Thoracic aorta (tissue), 2 donors: ENCODE measurements at places on chromosomes 13 and 19.

- DNase-seq = no peak
These were observed 55.4 kb downstream of the LRRC63 start for GRCh38 chr13:46267166-46267565.

DNA sequence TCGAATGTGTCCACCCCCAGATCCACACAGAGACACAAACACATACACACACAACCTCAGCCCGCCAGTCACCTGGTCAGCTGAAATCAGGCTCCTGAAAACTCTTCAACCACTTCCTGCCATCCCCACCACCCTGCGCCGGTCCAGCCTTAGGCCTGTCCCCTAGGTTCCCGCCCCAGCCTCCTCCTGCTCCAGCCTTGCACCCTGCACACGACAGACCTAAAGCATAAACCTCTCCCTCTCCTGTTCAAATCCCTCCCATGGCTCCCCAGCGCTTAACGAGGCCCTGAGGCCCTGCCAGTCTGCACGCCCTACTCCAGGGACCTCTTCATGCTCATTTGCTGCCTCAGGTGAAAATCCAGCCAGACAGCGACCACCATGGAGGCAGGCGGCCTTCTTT, 7.1 kb downstream of the PNMA8B start:
- no peak for DNase-seq

DNA sequence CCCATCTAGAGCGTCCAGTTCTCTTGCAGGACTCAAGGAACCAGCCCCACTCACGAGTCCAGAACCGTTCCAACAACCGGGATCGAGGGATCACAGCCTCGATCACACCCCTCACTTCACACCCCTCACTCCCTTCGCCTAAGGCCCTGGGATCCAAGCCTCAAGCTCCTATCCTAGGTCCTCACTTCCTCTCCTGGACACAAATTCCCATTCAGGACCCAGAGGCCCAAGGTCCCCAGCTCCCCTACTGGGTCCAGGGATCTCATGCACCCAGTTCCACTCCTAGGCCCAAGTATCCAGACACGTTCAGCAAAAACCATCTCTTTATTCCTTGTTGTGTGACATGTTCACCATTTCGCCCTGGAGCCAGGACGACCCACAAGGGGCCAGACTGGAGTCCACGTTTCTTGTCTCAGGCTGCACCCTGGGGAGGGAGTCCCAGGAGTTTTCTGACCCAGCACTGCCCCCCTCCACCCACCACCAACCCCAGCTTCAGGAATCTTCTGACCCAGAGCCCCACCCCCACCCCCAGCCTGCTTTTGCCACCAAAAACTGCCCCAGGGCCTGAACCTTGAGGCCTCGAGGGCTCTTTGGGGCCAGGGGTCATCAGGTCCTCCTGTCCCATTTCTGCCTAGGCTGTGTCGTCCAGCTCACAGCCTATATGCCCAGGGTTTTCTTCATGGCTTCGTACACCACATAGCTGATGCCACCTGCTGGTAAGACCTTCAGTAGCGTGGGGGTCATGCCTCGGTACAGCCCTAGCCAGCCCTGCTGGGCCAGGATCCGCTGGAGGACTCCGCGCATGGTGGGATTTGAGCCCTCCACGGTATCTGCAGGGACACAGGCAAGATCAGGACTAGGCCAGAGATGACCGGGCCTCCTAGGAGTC, 1.4 kb upstream of the KHSRP start:
- DNase-seq = no peak

- no peak for DNase-seq
These were observed 939 bp upstream of the RANBP3 start for GRCh38 chr19:5978606-5979552.

- no peak for DNase-seq
These were observed 688 bp downstream of the ZNF606 start for GRCh38 chr19:58001895-58002369.

GRCh38 chr13:85970727-85971126, 171.5 kb upstream of the SLITRK6 start:
- DNase-seq = no peak

DNA sequence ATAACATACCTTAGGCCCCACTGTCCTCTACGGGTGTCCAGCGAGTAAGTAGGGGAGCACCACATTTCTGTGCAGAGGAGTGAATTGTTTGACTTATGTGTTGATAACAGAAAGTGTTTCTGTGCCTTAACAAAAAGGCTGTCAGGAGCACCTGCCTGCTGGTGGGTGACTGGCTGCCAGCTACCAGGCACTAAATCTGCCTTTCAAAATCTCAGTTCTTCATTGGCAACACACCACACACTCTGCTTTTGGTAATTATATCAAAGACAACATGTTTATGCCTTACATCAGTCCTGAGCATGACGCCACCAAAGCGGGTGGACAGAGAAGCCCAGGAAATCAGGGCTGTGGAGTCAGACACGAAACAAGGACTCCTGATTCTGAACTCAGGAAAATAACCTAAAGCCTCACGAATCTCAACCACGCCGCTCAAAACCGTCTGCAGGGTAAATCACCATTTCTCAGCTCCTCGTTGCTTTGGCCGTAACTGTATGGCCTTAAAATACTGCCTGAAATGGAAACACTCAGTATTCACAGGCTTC, 105.2 kb upstream of the SOX1 start:
- no peak for DNase-seq

- no peak for DNase-seq
These were observed 258.3 kb downstream of the ZNF536 start for GRCh38 chr19:30630289-30631032.

GRCh38 chr19:7311911-7312310, 17.7 kb upstream of the INSR start:
- no peak for DNase-seq

- no peak for DNase-seq
These were observed 3.1 kb upstream of the NEK3 start for GRCh38 chr13:52162279-52163101.
